ENCODE measurements at places on chromosomes 2 and 18. TPM values are rescaled to one million over a fixed set of nuclear protein-coding genes. Genes with fewer than 3 reads are reported as not detected.

GRCh38 chr2:119544939-119545475 lies 758 bp downstream of the CFAP221 start:
- no peak for DNase-seq

- no peak for DNase-seq
Observed at GRCh38 chr2:63698786-63699548, 110.2 kb downstream of the MDH1 start.

GRCh38 chr2:149745396-149746230 lies 158.0 kb upstream of the MMADHC start:
- DNase-seq: no peak

DNA sequence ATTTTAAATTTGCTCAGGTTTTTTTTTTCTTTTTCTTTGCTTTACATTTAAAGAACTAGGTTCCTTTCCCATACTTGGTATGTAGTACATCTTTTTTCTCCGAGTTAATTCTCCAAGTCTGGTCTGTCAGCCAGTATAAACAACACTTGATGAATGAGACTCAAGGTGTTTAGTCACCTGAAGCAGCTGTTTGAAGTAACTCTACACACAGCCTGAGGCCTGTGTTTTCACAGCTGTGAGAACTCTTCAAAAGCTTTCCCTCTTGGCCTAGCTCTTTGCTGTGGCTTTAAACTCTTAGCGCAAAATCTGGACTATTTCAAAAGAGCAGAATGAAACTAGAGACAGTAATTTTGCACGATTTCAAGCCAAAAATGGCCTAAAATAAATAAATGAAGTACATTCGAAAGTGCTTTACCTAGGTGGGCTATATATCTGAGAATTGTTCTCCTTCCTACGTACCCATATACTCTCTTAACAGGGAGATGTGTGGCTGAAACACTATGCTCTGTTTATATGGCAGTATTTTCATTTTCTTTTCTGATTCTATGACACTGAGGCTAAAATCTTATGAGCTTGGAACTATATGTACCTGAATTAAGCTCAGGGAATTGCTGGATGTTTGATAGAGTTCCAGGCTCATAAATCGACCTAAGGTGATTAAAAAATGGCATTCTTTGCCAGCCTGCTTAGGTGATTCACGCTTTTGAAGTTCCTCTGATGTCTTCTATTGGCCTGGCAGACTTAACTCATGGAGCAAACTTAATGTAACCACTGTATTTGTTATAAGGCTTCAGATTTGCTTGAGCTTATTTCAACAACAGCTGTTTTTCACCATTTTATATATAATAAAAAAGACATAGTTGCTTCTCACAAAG lies 1044.1 kb upstream of the ZEB2 start:
- DNase-seq: no peak

- no peak for DNase-seq
Observed at GRCh38 chr2:100105678-100106054, 36.7 kb downstream of the AFF3 start.

- DNase-seq: no peak
Observed at GRCh38 chr2:1723397-1724042, 20.8 kb downstream of the PXDN start.

Gene CPS1
- 3.0 TPM for total RNA-seq
